ENCODE measurements at places on chromosomes 3 and 15.

GRCh38 chr15:85920956-85921355, 126.2 kb upstream of the KLHL25 start:
- DNase-seq: no peak

GRCh38 chr15:21267671-21268395, 172.5 kb downstream of the POTEB3 start:
- no peak for DNase-seq

DNA sequence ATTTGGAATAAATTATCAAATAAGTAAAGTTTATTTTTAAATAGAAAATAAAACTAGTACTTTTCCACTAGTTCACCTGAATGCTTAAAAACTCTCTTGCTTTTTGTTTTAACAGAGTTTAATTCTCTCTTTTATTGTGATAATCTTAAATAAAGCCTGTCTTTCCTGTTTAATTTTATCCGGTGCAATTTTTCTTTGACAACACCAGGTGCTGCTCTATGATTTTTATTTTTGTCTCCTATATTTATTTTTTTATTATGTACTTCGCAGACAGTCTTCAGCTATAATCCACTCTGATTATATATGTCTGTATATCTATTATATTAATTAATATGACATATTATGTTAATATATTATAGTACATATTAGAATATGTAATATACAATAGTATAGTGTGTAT, 1293.0 kb upstream of the EPHA6 start:
- DNase-seq: no peak

GRCh38 chr3:138079901-138080300, 35.5 kb downstream of the DZIP1L start:
- no peak for DNase-seq

GRCh38 chr3:177378168-177378567, 180.9 kb upstream of the TBL1XR1 start:
- no peak for DNase-seq

GRCh38 chr3:102297072-102297658, 137.7 kb upstream of the ZPLD1 start:
- no peak for DNase-seq

DNA sequence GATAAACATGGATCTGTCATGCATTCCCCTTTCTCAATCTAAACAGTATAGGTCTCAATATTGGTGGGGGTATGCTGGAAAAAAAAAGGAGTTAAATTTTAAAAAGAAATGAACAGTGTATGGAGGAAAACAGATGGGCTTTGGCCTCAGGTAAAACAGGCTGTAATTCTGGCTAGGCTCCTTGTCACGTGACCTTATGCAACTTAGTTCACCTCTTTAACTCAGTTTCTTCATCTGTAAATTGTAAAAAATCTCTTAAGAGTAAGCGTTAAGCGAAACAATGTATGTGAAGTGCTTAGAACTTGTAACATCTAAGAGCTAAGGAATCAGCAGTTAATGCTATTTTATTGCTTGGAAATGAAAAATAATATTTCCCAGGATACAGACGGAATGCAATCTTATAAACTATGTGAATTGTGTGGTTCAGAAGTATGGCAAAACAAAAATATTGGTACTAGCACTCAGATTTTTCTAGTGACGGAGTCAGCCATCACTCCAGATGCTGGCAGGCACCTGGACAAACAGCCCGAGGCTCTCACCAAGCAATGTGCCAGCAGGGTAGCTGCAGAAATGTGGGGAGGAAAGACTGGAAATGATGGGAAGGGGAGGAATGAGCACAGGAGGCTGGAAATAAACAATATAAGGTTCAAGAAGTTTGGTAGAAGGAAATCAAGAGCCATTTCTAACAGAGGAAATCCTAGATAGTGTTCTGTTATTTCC, 172.8 kb downstream of the USP13 start:
- no peak for DNase-seq

DNA sequence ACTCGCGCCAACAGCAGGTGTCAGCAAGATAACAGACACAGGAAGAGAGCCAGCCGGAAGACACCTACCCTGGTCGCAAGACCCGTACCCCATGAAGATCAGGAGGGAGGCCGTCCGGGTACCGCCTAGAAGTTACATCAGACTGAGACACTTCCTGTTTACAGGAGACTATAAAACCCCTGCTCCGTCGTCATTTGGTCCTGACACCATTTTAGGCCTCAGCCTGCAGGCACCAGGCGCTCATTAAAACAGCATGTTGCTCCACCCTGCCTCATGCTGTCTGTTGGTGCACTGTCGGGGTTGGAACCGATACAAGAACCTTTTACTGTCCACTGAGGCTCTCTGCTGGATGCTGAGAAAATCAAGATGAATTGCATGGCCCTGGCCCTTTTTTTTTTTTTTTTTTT, 15.6 kb upstream of the PRTG start:
- DNase-seq: no peak

DNA sequence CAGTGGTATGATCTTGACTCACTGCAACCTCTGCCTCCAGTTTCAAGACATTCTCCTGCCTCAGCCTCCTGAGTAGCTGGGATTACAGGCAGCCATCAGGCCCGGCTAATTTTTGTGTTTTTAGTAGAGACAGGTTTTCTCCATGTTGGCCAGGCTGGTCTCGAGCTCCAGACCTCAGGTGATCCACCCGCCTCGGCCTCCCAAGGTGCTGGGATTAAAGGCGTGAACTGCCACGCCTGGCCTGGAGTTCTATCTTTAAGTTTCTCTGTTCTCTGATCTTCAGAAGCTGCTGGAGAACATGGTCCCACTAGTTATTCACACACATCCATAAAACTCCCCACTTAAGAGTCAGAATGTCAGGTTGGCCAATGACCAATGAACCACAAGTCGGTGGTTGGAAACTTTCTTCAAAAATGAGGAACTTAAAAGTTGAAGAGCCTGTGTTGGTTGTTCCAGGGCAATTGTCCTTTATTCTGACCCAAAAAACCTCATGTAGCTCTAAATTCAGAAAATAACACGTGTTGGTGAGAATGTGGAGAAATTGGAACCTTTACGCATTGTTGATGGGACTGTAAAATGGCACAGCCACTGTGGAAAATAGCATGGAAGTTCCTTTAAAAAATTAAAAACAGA, 55.9 kb upstream of the PIK3CB start:
- no peak for DNase-seq

- DNase-seq: no peak
These were observed 370.1 kb downstream of the LRTM1 start for GRCh38 chr3:54557538-54558428.

DNA sequence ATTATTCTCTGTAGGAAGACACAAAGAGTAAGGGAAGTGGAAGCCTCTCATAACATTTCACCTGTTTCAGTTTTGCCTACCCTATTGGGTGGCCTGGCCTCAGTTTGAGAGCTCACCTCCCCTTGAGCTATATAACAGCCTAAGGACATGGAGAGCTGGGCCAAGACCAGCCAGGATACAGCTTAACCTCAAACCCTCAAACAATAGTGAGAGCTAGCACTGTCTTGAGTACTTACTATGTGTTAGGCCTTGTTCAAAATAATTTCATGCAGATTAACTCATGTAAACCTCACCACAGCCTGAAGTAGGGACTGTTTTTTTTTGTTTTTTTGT, 15.0 kb upstream of the TBL1XR1 start:
- no peak for DNase-seq

DNA sequence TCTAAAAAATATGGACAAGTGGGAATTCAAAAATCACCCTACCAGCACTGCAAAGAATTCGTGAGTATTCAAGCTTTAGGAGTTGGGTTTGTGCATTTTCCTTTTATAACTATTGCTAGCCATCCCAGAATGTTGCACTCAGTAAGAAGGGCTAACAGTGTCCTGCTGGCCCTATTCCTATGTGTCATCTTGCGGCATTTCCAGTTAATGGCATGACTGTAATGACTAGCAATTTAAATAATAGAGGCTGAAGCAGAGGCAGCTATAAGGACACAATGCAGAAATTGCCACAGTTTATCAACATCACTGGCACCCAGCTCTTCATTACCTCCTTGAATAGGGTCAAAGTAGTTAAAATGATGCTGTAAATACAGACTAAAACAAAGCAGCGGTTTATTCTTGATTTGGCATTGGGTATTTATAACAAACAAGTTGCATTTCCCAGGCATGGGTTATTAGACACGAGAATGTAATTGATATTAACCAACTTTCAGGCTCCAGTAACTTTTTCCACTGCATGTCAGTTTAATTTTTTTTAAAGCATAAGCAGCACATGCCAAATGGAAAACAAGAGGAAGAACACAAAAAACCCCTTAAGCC, 177.6 kb downstream of the FHIT start:
- no peak for DNase-seq

GRCh38 chr3:143628971-143629370, 219.3 kb downstream of the SLC9A9 start:
- DNase-seq: no peak

DNA sequence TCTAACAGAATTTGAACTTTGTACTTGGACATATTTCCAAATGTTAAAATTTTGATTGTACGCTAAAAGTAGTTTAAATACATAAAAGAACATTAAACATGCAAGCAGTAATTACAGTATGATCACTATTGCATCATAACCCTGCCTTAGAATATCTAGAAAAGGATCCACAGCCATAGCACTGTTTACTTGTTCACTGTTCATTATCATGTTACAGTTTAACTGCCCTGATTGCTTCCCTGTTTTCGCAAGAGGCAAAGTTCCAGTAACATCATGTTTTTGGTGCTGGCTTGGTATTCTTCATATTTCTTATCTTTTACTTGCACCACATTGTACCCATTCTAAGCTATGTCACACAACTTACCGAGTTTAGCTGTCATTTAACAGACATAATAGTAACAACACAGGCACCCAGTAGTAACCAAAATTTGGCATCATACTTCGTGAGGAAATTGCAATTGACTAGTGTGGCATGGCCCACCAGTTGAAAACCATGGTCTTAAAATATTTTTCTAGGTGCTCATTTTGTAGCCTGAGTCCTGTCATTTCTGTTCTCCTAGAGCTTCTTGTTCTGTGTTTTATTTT, 13.3 kb upstream of the TMEM87A start:
- no peak for DNase-seq

DNA sequence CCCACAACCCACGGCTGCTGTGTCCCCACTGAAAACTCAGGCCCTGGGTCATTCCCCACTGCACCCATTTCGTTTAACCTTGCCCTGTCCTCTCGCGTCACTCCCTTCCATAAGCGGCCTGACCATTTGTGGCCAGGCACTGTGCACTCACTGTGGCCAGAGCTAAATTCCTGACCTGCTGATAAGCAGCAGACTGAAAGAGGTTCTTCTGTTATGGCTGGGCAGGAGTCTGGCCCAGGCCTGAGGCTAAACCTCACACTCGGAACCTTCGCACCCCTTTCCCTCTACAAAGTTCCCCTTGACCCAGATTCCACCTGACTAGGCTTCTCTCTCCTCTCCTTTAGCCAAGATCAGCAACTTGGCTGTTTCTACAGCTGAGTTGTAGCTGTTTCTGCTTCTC, 62.3 kb downstream of the ADAMTS17 start:
- DNase-seq: no peak

DNA sequence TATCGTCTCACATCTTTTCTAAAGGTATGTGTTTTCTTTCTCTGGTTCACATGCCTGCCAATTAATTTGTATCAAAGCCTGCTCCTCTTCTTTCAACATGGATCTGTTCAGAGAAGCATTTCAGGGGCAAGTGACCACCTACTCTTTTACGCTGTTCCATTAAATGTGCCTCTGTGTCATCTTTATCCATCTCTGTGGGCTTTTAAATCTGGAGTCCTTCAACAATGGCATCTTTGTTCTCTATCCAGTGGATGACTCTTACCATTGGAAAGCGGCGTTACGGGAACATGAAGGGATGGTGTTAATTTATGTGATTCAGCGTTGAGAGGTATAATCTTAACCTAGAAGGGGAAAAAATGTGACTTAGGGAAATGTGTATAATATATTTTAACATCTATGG, 92.7 kb upstream of the CFAP20DC start:
- no peak for DNase-seq

DNA sequence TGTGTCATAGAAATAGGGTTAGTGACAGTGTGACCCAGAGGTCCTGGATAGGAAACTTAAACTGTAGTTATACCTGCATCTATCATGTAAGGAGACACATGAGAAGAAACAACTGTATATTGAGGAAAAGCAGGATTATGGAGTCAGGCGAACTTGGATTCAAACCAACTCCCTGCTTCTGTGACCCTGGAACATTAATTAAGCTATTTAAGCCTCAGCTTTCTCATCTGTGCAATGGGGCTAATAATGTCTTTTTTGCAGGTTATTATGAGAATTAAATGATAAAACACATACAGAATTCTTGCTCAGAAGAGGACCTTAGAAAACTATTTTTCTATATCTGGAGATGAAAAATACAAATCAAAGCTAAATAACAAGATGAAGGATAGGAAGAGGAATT, 481.8 kb downstream of the MECOM start:
- DNase-seq: no peak

DNA sequence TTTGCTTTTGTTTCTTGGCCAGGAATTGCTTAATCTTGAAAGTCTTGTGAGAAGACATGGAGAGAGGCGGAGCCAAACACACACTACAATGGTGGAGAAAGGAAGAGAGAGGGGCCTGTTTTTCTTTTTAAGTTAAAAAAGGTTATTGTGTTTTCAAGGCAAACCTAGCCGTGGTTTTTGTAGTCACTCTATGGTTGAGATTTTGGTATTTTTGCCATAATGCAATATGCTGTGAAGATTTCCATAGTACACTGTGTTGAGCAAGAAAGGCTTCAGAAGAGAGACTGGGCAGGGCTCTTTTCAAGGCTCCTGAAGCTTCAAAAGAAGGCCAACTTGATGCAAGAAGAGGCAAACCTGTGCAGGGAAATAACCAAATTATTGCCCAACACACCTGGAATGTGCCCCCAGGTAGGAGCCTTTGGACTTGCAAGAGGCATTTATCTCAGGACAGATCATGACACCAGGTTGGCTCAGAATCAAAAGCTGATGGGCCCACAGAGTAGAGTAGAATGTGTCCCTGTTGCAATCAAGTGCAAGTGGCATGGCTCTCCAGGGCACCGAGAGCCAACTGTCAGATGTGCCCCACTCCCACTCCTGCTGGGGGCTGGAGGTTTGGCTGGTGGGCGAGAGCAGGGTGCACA, 22.1 kb downstream of the AMOTL2 start:
- DNase-seq: no peak

GRCh38 chr15:66803182-66803729, 101.2 kb downstream of the SMAD6 start:
- DNase-seq: no peak

DNA sequence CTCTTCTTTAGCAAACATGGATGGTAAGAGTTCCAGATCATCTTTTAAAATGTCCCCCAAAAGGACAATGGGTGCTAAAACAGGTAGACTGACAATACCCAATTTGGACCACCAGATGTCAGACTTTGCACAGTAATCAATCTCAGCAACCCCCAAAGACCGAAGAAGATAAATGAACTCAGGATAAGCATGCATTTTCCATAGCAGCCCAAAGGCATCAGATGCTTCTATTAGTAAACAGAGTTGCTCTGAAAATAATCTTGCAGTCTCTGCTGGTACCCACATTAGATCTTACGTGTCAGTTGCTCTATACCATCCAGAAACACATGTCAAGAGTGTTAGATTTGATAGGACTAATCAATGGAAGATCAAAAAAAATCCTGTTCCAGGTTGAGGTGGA, 20.6 kb downstream of the MYH15 start:
- DNase-seq: peak; percentile 26

Measured in stimulated activated CD4-positive, alpha-beta T cell treated with anti-CD3 and anti-CD28 coated beads, Interleukin-2, amount 100 ng/mL, for 48 hours (primary cell).